ENCODE measurements at places on chromosomes 5 and 9.

GRCh38 chr5:177538876-177539275 is 15.5 kb downstream of the FAM193B start:
- no peak for DNase-seq

GRCh38 chr5:72822944-72823343 is 6.5 kb downstream of the TNPO1 start:
- no peak for DNase-seq

- no peak for DNase-seq
Measured at GRCh38 chr5:133426264-133426663, 186.1 kb downstream of the FSTL4 start.

- no peak for DNase-seq
Measured at GRCh38 chr5:22471154-22471553, 382.0 kb downstream of the CDH12 start.

DNA sequence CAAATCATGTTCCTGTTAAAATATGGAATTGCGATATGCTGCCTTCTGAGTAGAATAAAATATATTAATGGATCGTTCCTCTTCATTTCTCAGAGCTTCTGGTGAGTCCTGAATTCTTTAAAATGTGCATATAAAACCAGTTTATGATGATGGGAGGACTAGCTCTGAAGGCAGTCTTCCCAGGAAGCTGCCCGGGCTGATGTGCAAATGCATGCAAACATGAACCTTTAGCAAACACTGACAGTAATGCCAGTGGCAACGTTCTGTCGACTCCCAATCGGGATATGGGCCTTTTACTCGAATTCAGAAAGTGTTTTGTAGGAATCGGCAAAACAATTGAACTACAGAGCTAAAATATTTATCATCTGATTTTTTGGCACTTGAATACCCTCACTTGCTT is 93.6 kb downstream of the TLE4 start:
- no peak for DNase-seq

DNA sequence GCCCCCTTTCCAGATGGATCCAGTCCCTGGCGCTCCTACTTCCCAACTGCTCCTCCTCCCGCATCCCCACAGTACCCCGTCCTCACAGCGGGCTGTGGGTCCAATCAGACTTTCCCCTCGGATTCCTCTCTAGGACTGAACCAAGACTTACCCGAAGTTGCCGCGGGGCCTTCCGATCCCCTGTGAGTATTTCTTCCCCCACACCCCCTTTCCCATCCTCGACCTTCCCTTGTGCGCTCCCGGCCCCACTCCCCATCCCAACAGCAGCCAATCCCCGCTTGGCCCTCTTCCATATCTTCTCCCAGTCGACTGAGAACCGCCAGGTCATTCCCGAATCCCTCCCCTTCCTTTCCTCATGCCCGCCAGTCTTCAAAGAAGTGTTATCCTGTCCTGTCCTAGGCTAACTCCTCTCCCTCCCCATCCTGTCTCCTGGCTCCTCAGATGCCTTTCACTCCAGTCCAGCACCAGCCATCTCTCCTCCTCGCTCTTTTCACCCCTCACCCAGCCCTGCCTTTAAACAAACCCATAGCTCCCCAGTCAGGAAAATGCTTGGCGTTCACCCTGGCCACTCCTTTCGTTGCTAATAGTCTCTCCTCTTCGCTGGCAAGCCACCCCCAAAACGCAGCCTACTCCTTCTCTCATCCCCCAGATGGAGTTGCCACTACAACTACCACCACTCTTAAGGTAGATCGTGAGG is 646 bp downstream of the SWI5 start:
- DNase-seq: peak; percentile 38

- DNase-seq: peak; percentile 23
Measured at GRCh38 chr5:32805971-32806638, 95.0 kb downstream of the NPR3 start.

DNA sequence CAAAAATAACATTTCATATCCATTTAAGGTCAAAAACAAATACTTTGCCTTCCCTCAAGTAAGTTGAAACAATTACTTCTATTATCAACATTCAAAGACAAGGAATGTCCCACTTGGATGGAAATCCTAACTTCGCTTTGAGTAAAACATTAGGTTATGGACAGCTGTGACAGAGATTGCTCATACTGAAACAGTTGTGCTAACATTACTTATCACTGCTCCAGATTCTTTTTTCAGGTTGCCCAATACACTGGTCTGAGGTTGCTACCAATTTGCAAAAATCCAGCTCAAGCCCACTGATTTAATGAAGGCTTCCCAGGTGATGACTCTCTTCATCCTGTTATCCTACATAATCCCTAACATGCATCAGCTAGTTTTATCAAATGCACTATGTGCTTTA is 98.3 kb downstream of the UBAP2 start:
- DNase-seq: no peak

GRCh38 chr9:277601-278295 is 63.1 kb downstream of the DOCK8 start:
- no peak for DNase-seq

- DNase-seq: no peak
Measured at GRCh38 chr9:120853198-120853597, 10.5 kb upstream of the PSMD5 start.

DNA sequence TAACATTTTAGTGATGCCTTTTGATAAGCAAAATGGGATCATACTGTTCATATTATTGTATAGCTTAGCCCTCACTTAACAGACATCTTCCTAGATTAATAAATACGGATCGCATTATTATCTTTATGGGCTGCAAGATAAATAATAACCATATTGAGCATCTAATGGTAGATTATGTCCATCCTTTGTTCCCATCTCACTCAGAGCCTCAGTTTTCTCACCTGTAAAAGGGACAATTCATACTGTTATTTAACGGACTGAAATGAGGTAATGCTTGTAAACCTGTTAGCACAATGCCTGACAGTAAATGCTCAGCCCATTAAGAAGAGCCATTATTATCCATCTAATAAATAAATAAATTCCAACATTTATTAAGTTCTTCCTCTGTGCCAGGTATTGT is 3.0 kb upstream of the RPL26L1 start:
- DNase-seq: no peak

DNA sequence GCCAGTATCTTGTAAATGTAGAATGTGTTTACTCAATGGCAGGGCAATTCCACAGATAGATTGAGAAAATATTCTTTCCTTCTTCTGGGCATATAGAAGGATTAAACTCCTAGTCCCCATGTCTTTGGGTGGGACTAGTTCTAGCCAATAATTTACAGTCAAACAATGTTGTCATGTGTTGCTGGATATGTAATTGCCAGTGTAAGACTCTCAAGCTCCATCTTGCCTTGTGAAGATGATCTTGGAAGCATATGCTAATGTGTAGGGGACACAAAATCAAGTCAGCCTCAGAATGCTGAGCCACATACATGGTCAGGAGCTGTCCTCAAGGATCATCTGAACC is 386.9 kb downstream of the CETN3 start:
- DNase-seq: peak; percentile 8

DNA sequence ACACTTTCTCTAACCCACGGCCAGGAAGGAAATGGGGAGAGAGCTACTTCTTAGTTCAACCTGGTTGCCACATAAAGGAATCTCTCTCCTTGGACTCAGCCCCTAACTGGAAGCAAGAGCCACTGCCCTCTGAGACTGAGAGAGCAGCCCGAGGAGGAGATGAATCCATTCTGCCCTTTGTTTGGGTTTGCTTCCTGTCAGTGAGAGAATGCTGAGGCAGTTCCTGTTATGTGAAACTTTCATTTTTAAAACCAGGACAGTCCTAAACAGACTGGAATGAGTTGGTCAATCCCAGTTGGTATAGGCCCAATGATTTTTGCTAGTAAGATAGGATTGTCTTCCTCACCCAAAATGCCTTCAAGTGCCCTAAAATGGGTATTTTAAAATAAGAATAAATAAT is 205.1 kb downstream of the NTRK2 start:
- DNase-seq: no peak

DNA sequence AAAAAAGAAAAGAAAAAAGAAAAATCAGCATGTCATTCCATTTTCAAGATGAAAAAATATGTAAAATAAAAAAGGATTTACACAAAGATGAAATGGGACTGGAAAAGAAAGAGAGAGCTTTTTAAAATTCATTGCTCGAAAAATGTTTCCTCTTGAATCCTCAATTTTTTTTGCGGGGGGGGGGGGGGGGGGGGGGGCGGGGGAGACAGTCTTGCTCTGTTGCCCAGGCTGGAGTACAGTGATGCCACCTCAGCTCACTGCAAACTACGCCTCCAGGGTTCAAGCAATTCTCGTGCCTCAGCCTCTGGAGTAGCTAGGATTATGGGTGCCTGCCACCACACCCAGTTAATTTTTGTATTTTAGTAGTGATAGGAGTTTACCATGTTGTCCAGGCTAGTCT is 16.5 kb downstream of the PFDN1 start:
- DNase-seq: no peak

DNA sequence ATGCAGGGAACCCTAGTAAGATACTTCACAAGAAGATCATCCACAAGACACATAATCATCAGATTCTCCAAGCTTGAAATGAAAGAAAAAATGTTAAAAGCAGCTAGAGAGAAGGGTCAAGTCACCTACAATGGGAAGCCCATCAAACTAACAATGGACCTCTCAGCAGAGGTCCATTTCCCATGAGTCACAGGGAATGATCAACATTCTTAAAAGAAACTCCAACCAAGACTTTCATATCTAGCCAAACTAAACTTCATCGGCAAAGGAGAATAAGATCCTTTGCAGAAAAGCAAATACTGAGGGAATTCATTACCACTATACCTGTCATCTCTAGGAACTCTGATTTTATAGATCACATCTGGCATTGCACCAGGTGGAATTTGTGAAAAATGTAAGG is 52.9 kb upstream of the SPATA31E1 start:
- no peak for DNase-seq

- no peak for DNase-seq
Measured at GRCh38 chr9:112296929-112297328, 36.5 kb downstream of the PTBP3 start.

DNA sequence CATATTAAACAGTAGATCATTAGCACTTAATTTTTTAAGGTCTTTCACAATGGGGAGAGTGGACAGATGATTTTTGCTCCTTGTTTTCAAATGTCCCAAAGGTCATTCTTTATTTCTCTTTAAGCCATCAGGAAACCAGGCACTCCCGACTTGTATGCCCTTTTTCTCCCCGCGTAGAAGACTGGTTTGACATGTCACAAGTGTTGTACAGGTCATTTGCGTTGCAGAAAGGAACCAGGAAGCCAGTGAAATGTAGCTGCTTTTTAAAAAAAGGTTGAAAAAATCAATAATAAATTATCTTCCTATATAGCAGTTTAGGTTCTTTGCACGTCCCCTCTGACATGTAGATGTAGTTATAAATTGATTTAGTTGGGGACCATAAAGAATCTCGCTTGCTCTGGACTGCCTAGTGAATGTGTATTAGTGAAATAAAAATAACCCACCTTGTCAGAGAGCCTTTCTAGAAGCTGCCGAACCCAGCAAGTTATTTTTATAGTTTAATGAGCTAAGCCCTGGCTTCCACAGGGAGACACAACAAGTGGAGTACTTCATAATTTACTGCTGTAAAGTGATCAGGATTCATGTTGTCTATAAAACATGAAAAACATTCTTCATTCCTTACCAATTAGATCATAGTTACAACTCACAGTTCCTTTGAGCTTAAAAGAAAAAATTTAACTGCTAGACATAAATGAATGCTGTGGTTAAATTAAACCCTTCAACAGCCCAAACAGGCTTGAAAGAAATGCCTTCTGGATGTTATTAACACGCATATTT is 404.6 kb downstream of the CSNK1G3 start:
- peak; percentile 59 for DNase-seq

DNA sequence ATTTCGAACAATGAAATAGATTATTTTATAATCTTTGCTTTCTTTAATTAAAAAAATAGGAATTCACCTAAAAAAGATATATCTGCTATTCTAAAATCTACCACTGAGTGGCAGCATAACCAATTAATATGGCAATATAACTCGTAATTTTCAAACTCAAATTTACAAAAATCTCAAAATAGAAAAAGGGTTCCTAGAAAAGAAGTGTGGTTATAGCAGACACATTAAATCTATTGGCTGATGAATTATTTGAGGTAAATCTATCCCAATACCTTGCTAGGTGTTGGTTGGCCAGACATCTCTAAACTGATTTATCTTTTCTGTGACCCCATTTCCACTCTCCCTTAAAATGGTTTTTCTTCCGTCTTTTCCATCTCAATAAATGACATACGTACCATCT is 30.2 kb upstream of the NRG2 start:
- no peak for DNase-seq

DNA sequence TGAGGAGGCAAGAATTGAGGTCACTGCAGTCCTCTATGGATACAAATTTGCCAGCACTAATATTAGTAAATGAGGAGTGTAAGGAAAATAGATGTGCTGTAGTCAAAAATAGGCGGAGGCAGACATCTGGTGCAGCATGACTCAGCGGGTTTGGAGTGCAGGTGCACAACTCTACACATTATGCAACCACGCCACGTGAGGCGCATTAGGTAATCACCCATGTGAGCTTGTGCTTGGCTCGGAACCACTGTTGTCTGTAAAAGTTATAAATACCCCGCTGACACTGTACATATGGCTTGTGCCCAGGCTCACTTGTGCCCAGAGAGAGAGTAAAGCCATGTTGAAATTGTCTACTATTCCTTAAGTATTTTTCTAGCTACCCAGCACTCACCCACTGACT is 623.5 kb upstream of the NUDT12 start:
- peak; percentile 15 for DNase-seq

- DNase-seq: no peak
Measured at GRCh38 chr5:67104859-67105258, 91.7 kb downstream of the CD180 start.

GRCh38 chr5:20556115-20556763 is 568.2 kb upstream of the CDH18 start:
- peak; percentile 19 for DNase-seq

GRCh38 chr9:133113949-133114885 is 6.8 kb downstream of the RALGDS start:
- peak; percentile 26 for DNase-seq

DNA sequence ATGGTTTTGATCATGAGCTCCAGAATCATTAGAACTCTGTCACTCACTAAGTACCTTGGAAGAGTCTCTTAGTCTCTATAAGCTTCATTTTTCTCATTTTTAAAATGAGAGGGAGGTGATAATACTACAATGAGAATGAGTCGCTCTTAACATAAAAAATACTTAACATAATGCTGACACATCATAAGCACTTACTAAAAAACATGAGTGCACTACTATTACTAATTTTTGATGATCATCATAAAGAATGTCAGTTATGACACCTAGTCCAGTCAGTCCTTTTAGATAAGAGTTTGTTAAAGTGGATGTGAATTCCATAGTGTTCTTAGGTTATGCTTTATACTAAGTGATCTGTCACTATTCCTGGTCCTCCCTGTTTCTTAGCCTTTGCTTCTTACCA is 200.4 kb upstream of the SLC24A2 start:
- DNase-seq: no peak

DNA sequence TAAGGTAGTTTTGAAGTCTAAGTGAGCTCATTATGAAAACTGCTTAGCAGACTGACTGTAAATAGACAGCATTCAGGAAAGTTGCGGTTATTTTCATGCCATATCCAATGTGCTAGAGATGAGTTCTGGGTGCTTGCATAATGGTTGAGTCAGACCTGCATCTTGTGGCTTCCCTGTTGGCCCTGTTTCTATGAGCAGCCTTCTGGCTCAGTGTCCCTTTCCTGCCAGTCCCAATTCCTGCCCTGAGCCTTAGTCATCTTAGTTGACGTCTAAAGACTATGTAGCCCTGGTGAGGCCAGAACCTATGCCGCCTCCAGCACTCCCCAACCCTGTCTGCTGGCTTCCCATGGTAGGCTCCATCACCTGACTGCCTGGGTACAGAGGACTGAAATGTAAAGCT is 76.3 kb upstream of the TNFSF8 start:
- no peak for DNase-seq

GRCh38 chr5:125634216-125634835 is 788.9 kb upstream of the GRAMD2B start:
- DNase-seq: no peak

- DNase-seq: no peak
Measured at GRCh38 chr5:68268101-68268851, 52.7 kb downstream of the PIK3R1 start.

Data from Caki2 (cell line).